ENCODE measurements at places on chromosomes 2 and 18.

- DNase-seq: no peak
Observed at GRCh38 chr2:241615041-241615440, 21.9 kb downstream of the THAP4 start.

DNA sequence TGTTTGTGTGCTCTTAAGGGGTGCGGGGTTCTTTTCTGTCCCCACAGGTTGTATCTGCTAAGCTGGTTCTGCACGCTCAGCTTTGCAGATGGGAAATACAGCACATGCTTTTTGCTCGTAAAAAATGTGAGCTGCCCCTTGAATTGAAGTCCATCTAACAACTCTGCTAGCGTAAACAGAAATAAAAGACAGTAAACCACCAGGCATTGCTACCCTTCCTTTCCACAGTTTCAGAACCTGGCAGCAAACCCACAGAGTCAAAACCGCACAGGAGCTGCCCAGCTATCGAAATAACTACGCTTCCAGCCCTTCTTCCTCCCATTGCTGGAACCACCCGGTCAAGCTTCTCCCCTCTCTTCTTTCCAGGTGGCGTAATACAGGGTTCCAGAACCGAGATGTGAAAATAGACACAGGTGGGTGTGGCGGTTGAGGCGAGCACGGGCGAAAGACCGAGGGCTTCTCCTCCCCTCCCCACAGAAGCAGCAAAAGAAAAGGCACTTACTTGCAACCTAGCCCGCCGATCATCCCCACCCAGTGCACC is 479 bp downstream of the SCN9A start:
- DNase-seq: peak; percentile 7

GRCh38 chr2:111030945-111031344 is 89.8 kb upstream of the BCL2L11 start:
- DNase-seq: no peak

DNA sequence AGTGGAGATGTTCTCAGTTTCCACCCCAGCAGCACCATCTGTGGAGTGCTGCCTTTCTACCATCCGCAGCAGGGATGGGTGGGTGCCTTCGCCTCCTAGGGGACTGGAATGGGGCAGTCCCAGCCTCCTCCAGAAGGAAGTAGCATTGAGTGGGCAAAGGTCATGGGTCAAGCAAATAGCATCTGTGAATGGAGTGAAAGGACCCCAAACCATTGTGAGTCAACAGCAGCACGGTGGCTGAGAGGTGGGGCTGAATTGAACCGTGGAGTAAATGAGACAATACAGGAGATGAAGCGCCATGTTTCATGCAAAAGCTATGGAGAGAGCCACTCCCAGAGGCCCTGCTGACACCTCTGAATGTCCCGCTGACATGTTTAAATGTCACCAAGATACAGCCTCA is 9.7 kb downstream of the GPR55 start:
- DNase-seq: no peak

DNA sequence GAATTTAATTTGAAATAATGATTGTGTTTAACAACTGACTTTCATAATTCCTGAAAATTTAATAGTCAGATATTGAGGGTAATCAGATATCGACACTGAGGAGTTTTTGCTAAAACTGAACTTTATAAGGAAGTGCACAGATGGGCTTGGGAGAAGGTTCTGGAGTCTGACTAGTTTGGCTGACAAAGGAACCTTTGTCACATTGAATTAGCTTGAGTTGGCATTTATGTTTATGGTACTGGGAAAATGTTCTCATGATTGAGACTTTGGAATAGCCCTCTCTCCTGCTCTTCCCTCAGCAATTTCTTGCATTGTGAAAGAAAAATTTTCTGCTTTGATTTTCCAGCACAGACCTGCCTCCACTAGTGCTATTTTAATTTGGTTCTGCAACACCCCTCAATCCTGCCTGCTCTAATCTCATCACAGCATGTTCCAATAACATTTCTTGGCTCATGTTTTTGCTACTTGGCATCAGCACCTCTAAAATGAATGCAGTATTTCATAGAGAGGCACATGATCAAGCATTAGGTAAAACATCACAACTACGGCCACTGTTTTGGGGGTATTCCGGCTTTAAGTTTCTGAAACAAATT is 133.9 kb upstream of the FSHR start:
- DNase-seq: no peak

GRCh38 chr18:3526421-3527354 is 76.7 kb downstream of the TGIF1 start:
- DNase-seq: peak; percentile 26

DNA sequence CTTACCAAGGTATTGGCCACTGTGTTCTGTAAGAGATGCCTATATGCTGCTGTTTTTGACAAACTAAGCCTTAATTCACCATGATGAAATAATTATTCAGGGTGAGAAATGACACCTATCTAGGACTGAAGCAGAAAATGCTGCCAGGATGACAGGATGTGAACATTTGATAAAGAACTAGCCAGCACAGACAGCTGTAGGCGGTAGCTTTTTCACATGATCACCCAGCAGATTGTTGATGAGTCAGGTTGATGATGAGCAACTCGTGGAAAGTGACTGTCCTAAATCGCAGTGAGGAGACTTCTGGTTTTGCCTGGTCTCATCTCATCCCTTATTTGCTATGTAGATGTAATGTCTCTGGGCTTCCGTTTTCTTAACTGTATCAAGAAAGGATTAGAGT is 144.1 kb downstream of the PRPF40A start:
- DNase-seq: peak; percentile 60

DNA sequence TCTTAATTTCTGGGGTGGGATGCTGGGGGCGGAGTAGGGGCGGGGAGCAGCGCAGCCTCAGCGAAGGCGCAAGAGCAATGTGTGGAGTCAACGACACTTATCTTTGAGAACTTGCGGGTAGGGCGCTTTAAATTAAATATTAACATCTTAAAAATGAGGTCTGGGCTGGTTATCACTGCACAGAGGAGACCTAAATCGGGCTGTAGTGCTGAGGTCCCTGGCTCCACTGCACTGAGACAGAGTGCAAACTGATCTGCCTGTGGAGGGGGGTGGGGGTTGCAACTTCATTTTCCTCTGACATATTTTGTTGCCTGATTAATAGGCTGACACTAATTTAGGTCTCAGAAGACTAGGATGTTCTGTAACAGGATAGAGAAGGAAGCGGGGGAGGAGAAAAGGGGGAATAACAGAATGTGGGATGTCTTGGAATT is 253.0 kb upstream of the FANCL start:
- DNase-seq: no peak

GRCh38 chr2:239224199-239224570 is 176.6 kb downstream of the HDAC4 start:
- peak; percentile 45 for DNase-seq

DNA sequence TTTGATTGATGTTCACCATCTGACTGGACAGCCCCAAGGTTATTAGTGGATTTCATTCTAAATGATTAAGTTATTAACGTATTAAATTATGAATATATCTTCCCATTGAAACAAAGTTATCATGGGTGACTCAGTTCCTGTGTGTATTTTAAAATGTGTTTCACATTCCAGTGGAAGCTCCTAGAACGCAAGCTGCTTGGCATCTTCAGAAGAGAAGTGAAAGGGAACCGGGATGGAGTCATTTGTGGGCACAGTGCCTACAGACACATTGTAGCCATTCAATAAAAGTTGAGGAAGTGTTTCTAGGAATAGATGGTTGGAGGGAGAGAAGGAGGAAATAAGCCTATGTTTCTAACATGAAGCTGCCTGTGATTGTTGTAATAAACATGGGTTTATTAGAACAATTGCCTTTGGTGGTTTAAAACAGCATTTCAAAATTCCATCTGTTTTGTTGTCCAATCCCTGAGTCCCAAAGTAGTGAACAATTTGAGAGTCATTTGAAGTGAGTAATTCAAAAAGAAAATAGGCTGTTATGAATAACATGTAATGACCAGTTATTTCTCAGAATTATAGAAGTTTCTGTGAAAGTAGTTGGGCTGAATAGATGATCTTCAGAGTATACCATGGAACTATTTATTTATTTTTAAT is 143.5 kb downstream of the PKP4 start:
- DNase-seq: no peak

DNA sequence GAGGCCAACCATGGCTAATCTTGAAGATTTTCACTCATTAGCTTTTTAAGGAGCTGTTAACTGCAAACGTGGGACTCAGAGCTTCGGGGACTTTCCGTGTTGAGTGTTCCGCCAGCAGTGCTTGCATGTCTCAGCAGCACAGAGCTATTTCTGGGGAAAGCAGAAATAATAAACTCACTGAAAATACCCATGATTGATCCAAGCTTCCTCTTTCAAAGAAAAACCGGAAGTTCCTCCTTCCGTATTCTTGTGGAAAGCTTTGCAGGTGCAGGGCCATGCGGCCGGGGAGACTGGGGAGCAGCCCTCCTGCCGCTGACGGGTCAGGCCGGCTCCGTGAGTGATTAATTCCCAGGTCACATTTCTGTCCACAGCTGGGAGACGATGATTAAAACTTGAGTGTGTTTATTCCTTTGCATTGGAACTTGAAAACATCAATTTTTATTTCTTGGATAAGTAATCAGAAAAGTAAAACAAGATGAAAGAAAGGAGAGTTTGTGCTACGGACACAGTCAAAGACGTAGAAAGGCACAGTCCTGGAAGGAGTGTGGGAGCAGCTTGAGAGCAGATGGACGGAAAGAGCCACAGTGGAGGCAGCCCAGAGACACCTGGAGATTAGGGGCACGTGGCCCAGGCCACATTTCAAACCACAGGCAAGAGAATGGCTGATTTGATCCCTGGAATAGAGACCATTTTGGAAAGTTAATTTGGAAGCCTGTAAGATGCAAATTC is 54.2 kb upstream of the CTDP1 start:
- DNase-seq: peak; percentile 93

GRCh38 chr2:234954551-234954992 is 2.8 kb downstream of the SH3BP4 start:
- no peak for DNase-seq

- no peak for DNase-seq
Observed at GRCh38 chr2:190117305-190117704, 54.8 kb upstream of the MSTN start.

GRCh38 chr2:128289439-128289838 is 29.2 kb downstream of the HS6ST1 start:
- no peak for DNase-seq

- DNase-seq: no peak
Observed at GRCh38 chr2:129301431-129301913, 678.0 kb upstream of the RAB6C start.

DNA sequence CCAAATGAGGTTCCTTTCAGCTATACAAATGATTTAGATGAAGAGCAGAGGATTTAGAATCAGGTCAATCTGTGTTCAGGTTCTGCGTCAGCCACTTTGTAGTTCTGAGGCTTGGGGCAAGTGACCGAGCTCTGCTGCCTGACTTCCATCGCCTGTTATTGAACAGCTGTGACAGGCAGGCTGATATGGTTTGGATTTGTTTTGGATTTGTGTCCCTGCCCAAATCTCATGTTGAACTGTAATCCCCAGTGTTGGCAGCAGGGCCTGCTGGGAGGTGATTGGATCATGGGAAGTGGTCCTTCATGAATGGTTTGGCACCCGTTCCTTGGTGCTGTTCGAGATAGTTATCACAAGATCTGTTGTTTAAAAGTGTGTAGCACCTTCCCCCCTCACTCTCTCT is 18.6 kb downstream of the TYMS start:
- DNase-seq: no peak

- peak; percentile 19 for DNase-seq
Observed at GRCh38 chr2:86520153-86520552, 43.1 kb downstream of the CHMP3 start.

GRCh38 chr2:30503695-30504052 is 56.6 kb downstream of the LCLAT1 start:
- no peak for DNase-seq

GRCh38 chr2:943821-944220 is 6.8 kb upstream of the SNTG2 start:
- no peak for DNase-seq

- no peak for DNase-seq
Observed at GRCh38 chr2:220626603-220627002, 945.5 kb downstream of the EPHA4 start.

DNA sequence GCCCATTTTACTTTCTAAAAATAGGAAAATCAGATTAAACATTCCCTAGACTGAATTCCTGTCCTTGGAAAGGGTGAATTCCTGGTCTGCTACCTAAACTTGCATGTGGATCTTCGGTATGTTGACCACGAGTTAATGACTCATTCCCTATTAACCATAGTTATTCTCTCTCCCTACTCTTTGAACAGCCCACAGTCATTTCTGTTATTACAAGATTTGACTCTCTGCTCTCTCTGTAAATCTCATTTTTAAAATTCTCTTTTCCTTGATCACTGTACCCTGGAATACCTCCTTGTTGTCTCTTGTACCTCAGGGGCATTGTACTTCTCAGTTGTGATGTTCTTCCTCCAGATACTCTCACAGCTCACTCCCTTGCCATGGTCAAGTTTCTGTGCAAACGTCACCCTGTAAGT is 92.0 kb upstream of the GULP1 start:
- DNase-seq: no peak

DNA sequence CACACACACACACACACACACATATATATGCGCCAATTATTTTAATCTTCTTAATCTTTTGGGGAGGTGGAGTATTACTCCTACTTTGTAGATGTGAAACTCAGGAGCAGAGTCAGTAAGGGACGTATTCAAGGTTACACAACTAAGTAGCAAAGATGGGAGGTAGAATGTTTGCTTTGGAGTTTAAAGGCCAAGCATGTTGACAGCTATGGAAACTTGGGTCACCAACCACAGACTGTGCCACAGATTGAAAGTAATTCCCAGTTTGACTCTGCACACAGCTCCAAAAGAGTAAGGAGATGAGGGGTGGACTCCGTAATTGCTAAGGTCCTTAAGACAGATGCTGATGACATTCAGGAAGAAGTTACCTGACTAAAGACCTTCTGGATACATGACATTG is 124.8 kb upstream of the ITGB6 start:
- DNase-seq: no peak

DNA sequence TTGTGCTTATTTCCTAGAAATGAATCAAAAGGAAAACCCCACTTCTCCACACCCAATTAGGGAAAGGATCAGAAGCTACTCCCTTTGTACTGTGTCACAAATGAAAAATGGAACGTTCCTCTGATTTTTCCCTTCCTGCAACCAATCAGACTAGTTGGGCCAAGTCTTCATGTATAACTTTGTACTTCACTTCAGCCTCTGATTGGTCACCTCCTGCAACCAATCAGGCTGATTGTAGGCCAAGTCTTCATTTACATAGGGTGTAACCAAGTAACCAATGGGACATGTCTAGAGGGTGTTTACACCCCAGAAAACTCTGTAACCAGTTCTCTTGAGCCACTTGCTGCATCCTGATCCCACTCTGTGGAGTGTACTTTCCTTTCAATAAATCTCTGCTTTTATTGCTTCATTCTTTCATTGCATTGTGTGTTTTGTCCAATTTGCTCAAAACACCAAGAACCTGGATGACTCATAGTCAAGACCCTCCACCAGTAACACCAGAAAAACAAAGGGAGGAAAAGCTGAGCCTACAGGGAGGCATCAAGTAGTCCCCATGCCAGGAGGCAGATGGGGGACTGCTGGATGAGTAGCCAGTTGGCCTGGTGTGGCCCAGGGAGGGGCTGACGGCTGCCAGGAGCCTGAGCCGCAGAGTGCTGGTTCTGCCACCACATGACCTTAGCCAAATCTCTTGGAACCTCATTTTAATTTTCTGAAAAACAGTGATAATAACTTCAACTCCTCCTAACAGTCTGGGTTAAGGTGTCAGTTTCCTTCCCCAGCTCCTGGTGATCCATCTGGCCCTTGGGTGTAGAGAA is 46.1 kb downstream of the SOWAHC start:
- peak; percentile 25 for DNase-seq

- no peak for DNase-seq
Observed at GRCh38 chr2:15840969-15841368, 99.4 kb upstream of the MYCN start.
